Adrenal gland (tissue), 19 donors: ENCODE measurements at places on chromosomes 12 and 14.

GRCh38 chr12:132071040-132071810, 72.9 kb downstream of the DDX51 start:
- no peak for DNase-seq

DNA sequence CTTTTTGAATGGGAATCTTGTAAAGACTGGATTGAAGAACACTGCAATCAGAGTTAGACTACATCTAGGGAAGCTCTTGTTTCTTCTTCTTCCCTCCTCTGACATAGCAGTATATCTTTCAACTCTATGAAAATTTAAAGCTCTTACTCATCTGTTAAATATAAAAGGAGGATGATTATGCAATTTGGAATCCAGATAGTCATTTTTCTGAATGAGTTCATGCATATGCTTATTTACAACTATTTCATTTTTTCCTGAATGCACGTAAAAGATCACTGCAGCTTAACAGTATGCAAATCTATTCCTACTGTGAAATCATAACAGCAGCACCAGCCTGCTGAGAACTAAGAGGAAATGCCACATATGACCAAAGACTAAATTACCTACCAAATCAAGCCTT, 133.5 kb upstream of the TMCC3 start:
- DNase-seq = no peak

DNA sequence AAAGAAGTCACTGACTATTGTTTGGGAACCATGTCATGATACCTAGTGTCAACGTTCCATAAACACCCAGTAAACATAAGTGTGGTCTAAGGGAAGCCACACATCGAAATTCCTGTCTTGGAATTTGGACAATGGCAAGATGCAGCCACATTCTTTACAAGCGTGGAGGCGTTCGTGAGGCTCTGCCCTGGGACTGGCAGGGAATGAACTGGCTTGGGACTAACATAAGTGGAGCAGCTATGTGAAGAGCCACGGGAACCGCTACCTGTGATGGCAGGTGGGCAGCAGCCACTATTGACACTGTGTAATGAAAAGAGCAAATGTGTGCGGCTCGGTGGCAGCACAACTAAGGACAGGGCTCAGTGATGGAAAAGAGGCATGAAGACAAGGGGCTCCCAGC, 10.0 kb upstream of the NRIP2 start:
- DNase-seq = no peak

DNA sequence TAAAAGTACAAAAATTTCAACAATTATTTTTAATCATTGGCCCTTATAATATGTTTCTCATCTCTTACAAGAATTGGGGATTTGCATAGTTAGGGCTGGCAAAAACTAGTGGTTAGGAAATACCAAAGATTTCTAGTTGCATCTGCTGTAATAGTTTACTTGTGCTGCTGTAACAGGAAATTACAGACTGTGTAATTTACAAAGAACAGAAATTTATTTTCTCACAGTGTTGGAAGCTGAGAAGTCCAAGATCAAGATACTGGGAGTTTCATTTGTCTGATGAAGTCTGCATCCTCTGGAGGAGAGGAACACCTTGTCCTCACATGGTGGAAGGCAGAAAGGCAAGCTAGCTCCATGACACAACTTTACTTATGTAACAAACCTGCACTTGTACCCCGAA, 157.0 kb downstream of the FLRT2 start:
- no peak for DNase-seq

DNA sequence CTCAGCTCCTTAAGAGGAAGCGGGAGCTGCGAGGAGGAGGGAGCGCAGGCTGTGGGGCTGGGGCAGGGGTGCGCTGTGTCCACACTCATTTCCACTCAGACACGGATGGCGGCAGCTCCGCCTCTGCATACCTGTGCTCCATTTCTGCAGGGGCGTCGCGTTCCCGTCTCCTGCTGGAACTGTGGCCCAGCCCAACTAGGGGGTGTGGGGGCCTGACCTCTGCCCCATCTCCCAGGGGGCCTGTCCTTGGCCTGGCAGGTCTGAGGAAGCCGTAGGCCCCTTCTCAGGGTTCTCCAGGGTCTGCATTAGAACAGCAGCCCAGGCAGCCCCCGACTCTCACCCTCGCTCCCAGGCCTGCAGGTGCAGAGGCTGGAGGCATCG, 31.2 kb downstream of the FBRSL1 start:
- DNase-seq = no peak

- peak; percentile 43 for DNase-seq
Observed at GRCh38 chr12:113850309-113851056, 115.6 kb downstream of the RBM19 start.

GRCh38 chr12:92096346-92097136, 49.1 kb downstream of the BTG1 start:
- DNase-seq = no peak

GRCh38 chr12:73902260-73902659, 635.4 kb upstream of the ATXN7L3B start:
- no peak for DNase-seq

DNA sequence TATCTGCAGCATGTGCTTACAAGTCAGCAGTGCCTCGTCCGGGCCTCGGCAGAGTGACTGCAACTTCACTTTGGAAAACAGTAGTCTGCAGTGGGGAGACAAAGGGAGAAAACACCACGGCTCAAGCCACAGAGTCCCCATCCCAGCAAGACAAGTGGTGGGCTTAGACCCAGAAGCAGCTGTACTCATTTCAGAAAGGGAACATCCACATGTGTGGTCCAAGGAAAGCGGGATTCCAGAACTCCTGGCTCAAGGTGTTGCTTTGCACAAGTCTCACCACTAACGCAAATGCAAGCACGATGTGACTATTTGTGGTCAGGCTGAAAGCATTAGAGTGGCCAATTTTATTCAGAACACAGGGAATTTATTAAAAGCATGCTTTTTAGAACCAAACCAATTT, 198.3 kb downstream of the TTC7B start:
- no peak for DNase-seq

- no peak for DNase-seq
Observed at GRCh38 chr12:53530061-53530460, 22.8 kb upstream of the NPFF start.

DNA sequence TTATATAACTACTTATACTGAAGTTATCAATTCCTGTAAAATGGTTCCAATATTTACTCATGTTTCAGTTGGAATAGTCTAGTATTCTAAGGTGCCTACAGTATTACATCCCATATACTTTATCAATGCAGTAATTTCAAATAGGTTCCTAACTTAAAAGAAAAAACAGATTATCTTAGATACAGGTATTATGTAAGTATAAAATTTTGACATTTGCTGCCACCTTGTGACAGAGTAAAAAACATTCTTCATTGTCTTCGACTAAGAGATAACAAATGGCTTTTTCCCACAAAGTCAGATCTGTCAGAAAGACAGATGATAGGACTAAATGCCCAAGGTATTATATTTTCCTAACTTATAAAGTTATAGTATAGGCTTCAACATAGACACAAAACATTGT, 78.7 kb downstream of the TXNDC16 start:
- no peak for DNase-seq

DNA sequence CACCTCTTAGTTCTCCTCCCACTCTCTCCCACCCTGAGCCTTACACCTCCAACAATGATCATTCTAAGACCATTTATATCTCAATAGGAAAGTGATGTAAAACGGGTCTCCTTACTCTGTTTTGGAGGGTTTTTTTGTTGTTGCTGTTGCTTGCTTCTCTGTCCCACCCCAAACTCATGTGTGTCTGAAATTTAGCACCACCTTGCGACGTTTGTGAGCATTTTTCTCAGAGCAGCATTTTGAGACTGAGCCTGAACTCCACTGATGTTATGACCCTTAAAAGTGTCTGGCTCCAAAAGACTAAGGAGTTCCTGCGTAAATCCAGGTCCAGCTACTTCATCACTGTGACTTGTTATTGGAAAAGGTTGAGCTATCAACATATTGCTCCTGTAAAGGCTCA, 155.0 kb downstream of the DAD1 start:
- DNase-seq = no peak

- peak; percentile 43 for DNase-seq
Observed at GRCh38 chr12:106138633-106139421, at the start of gene NUAK1. Gene NUAK1 (minus strand): TSS chr12:106138954. CDS start chr12:106138653, 301 bp downstream.

DNA sequence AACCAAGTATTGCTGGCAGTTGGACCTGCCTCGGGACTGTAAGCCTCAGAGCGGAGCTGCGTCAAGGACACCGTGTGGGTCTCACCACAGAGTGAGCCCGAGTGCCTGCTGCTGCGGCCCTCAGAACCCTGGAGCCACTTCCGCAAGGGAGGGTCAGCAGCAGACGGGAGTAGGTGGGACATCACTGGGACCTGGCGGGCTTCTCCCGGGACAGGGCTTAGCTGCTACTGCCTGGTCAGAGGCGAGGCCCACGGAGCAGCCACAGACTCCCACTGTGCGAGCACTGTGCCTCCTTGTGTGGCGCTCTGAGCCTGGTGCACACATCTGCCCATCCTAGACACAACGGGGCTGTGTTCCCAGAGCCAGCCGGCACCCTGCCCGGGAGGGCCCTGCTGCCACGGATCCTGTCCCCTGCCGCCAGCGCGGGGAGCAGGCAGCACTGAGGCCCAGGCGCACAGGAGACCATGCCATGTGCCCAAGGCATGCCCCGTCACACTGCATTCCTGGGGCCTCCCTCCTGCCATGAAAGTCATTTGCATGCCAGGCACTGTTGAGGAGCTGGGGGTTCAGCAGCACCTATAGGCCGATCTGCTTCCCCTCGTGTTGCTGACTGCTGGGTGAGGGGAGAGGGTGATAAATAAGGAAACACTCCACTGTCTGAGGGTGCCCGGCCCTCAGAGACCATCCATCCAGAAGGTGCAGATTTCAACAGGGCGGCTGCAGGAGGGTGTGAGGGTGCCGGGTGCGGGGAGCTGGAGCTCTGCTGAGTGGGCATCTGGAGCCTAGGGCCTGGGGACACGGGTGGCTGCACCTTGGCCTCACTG, 10.0 kb downstream of the HIP1R start:
- no peak for DNase-seq
